IPS-NIHi11 (cell line): ENCODE measurements at places on chromosomes 5 and 9.

- no peak for DNase-seq
Observed at GRCh38 chr9:89889865-89890264, 285.1 kb downstream of the GADD45G start.

GRCh38 chr9:75414371-75415160 is 326.3 kb downstream of the OSTF1 start:
- DNase-seq: no peak

GRCh38 chr5:177094224-177095087 is 7.7 kb downstream of the FGFR4 start:
- peak; percentile 42 for DNase-seq

- DNase-seq: no peak
Observed at GRCh38 chr9:114186605-114187289, 31.4 kb downstream of the COL27A1 start.

- DNase-seq: no peak
Observed at GRCh38 chr9:101509572-101509971, 24.1 kb upstream of the RNF20 start.

GRCh38 chr5:168609806-168610482 is 30.8 kb upstream of the PANK3 start:
- DNase-seq: no peak

- DNase-seq: no peak
Observed at GRCh38 chr9:137761032-137761431, 116.5 kb upstream of the CACNA1B start.

GRCh38 chr5:101047181-101047580 is 144.1 kb upstream of the ST8SIA4 start:
- DNase-seq: no peak

DNA sequence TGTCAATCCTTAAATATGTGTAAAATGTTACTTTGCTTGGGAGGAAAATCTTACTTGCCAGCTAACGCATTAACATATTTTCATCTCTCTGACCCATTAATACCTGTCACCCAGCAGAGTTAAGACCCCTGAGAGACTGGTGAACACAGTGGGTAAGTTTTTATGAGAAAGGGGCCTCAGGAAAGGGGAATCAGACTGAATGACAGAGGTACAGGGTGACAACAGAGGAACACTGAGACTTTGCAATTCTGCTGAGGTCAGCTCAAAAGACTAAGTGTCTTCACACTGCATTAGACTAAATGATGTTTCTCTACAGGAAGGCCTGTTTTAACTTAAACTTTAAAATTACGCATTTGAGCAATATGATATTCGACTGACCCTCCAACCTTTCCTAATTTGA is 223.8 kb downstream of the EFNA5 start:
- no peak for DNase-seq

- DNase-seq: no peak
Observed at GRCh38 chr5:14908172-14908571, 36.6 kb upstream of the ANKH start.

- no peak for DNase-seq
Observed at GRCh38 chr5:154737667-154738320, 17.4 kb upstream of the LARP1 start.

DNA sequence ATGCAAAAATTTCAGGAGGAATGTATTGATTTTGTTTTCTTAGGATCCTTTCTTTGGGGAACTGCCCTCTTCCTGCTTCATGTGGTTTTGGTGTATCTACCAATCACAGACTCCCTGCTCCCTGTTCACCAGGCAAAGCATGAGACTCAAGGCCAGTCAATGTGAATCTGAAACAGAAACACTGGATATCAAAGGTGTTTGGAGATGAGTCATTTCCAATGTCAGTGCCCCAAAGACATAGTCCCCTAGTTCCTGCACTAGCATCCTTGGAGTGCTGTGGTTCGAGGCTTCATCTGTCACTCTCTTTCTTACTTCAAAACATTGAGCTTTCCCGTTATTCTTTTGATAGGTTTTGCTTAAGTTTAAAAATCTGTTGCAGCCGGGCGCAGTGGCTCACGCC is 8.1 kb downstream of the PPP3R2 start:
- DNase-seq: no peak

DNA sequence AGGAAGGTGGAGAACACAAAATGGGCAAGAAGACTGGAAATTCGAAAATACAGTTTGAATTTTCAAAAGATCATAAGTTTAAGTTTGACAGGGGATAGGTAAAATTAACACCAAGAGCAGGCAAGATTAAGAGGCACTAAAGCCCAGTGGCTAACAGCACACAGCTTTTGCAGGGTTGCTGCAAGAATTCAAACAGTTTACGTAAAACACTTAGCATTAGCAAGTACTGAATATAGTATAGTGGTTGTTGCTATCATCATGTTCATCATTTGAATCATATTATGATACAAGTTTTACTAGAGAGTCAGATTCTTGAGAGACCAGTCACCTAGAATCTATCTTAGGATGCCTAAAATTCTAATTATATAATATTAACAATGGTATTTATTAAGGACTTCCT is 61.2 kb upstream of the IFNK start:
- DNase-seq: no peak

DNA sequence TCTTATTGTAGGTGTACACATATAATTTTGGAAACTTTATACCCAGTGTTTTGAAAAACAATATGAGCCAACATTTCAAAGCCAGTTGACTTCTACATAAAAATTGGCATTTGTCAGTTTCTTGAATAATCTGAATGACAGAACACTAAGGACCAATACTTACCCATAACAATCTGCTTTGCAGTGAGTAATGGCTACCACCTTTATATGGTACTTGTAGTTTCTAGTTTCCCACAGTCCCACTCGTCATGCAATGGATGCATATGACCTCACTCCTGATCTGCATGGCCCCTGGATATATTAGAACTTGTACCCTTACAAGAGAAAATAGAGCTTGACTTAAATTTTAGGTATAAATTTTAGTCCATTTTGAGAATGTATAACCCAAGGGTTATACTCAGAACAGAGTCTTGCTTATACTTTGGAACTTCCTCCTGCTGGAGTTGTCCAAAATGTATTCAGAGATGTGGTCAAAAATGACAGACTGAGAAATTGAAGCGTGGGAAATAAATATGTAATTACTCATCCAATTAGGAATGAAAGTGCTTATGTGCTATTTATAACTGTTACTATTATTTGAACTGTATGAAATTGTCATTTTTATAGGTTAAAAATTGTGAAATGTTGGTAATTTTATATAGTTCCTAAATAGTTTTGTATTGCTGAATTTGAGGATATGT is 19.5 kb downstream of the XRCC4 start:
- no peak for DNase-seq

GRCh38 chr5:142211918-142212317 is 103.3 kb downstream of the NDFIP1 start:
- DNase-seq: no peak

DNA sequence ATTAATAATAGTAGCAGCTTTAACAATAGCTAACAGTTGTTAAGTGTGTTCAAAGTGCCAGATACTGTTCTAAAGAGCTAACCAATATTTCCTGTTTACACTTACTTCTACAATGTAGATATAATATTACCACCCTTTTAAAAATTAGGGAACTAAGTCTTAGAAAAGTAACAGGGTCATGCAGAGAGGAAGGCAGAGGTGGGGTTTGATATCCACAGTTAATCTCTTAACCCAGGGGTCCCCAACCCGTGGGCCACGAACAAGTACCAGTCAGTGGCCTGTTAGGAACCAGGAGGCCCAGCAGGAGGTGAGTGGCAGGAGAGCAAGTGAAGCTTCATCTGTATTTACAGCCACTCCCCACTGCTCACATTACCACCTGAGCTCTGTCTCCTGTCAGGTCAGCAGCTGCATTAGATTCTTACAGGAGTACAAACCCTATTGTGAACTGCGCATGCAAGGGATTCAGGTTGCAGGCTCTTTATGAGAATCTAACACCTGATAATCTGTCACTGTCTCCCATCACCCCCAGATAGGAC is 89.1 kb downstream of the ACTL7B start:
- DNase-seq: no peak

DNA sequence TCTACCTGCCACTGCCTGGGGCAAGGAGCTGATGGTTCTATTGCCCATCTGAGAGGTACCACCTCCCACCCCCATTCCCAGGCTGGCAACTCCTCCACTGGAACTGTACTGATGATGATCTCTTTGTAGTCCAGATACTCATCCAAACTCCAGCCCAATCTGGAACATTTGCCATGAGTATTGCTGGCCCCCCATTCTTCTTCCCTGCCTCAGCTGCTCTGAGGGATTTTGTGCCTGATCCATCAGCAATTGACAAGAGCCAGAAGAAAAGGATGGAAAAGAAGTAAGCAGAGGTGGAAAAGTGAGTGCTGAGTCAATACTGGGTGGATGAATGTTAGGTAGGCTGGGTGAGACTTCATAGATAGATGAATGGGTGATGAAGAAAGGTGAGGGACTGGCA is 101.2 kb downstream of the NMUR2 start:
- DNase-seq: no peak
